ENCODE measurements at places on chromosomes 2 and 18. TPM values are rescaled to one million over a fixed set of nuclear protein-coding genes. Genes with fewer than 3 reads are reported as not detected.

KCNIP3 gene
- polyA plus RNA-seq: 1.4 TPM

DNA sequence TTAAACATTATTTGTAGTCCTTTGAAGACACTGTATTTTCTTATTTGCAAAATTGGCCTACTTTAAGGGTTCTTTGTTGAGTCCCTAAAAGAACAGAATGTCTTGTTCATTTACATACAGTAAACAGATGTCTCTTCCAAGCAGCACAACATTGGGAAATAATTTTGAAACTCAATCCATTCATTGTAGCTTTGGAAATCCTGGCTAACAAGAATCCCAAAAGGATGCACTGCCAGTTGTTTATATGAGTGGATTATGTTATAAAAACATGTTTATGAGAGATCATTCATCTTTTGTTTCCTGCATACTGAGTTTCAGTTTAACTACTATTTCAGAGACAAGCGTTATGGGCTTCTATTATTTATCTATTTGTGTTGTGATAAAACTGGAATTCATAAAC, 499.3 kb downstream of the PID1 start:
- no peak for DNase-seq

- DNase-seq: no peak
Observed at GRCh38 chr18:52093171-52093570, 246.8 kb upstream of the DCC start.

GRCh38 chr2:231769170-231770136, 11.6 kb downstream of the PDE6D start:
- DNase-seq: no peak

GRCh38 chr2:234913208-234913626, 38.6 kb upstream of the SH3BP4 start:
- DNase-seq: peak; percentile 69

DNA sequence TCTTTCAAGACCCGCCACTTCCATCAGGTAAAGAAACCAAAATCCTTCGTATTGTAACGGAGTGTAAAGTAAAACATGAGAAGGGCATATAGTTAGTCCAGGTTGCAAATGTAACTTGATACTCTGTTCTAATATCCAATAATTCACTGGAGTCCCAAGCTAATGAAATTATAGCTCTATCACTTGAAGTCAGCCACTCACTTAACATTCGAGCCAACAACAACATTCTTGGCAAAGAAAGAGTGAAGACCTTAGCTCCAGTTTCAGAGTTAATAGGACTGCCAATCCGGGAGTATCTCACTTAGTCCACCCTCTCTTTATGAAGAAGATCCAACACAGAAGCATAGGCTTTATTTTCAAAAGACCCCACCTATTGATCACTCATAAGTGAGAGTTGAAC, 298.0 kb upstream of the SOX11 start:
- DNase-seq: no peak

DNA sequence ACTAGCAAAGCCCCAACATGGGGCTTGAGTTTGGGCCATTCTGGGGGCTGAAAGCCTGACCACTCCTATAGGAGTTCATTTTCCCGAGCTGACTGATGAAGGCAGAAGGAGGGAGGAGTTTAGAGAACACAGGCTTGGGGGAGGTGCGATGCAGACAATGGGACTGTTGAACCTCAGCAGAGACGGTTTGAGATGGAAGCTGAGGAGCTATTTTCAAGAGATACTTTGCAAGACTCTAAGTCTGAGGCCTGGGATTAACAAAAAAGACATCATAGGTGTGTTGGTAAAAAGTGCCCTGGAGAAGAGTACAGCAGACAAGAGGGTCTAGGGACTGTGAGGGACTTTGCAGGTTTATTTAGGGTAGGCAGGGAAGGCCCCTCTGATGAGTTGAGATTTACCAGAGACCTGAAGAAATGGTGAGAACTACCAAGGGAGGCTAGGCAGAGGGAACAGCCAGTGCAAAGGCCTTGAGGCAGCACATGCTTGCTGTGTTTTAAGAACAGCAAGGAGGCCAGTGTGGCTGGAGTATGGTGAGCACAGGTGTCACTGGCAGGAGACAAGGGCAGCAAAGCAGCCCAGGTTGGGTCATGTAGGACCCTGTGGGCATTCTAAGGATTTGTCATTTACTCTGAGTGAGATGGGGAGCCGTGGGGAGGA, 31.6 kb downstream of the PCBP1 start:
- no peak for DNase-seq
